ENCODE measurements at places on chromosomes 5 and 9.

GRCh38 chr9:108662956-108663355 lies 192.8 kb downstream of the ACTL7B start:
- no peak for DNase-seq

GRCh38 chr5:171845857-171846256 lies 60.2 kb downstream of the SMIM23 start:
- DNase-seq, result no peak

GRCh38 chr5:169065400-169065799 lies 235.5 kb downstream of the SLIT3 start:
- DNase-seq, result no peak

DNA sequence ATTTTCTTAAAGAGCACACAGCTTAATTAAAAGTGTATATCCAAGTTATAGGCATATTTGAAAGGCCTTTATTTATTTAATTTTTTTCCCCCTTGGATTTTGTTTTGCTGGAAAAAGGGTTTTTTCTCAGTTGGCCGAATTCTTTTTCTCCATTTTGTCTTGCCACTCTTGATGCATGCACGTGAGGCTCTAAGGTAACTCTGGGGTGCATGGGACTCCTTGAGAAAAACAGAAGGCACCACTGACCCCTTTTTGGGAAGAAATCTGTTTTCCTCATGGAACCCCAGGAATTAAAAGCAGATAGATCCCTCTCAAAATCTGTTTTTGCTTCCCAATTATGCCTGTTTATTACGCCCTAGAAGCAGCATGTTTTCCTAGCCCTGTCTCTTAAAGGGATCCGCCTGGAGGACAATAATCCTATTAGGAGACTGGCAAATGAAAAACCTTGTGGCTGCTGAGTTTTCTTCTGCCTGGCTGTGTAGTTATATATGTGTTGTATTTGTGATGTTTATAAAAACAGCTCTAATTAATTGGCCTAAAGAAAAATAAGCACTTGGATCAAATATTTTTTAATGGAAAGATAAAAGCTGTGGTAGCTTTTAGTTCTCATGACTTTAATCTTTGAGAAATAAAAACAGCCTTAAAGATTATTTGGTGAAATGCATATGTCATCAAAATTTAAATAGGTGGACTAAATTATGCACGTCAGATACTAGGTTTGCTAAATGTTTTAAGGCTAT lies 435.1 kb upstream of the CDH9 start:
- no peak for DNase-seq

DNA sequence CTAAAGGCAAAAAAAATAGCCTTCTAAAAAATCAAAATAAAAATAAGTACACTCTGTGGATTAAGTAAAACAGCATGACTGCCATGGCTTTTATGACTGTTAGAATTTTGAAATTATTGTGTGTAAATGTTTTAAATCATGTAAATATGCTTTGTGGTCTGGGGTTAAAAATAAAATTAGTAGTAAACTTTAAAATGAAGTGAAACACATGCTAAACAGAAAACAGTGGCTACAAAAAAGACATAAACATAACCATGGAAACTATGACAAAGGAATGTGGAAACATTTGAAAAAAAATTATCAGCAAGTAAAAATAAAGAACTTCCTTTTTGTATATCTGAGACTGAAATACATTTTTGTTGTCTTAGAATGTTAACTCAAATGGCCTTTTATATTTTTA lies 134.5 kb upstream of the SPEF2 start:
- DNase-seq, result no peak

- no peak for DNase-seq
Measured at GRCh38 chr9:84519413-84519812, 150.1 kb upstream of the NTRK2 start.

DNA sequence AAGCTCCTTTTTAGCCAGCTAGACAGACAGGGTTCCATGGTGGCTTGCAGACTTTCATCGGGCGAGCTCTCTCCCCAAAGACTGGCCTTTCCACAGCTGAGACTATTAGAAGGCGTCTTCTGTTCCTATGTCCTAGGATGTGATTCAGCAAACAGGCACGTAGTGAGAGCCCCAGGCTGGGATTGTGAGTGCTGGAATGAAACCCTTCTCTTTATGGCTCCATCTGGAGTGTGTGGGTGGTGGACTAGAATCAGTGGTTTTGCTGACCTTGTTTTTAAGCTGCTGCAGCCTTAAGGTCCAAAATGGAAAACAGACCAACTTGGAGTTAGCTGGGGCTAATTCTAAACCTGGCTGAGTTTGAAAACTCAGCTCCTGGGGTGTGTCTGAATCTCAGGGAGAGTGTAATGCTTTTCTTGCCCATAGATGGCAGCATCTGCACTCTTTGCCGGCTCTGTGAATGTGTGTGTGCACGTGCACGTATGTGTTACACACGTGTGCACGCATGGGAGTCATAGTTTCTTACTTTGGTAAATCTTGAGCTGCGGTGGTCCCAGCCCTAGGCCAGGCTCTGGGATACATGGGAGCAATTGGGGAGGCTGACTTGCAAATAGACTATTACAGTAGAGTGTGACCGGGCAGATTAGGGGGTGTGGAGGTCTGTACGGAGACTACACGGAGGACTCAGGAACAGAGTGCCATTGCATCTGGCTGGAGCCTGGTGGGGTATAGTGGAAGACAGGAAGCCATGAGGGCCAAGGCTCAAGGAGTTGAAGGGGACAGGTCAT lies 10.7 kb downstream of the GSN start:
- peak; percentile 27 for DNase-seq

- no peak for DNase-seq
Measured at GRCh38 chr5:19240170-19240569, 747.8 kb downstream of the CDH18 start.

DNA sequence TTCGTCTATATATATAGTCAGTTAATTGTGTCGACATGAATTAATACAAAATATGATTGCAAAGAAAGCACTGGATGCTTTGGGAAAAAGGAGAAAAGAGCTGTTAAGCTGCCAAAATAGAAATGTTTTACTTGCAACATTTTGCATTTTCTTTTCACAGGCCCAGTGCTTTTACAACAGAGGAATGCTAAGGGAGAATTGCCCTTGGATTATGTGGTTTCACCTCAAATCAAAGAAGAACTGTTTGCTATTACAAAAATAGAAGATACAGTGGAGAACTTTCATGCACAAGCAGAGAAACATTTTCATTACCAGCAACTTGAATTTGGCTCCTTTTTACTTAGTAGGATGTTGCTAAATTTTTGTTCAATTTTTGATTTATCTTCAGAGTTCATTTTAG lies 76.2 kb downstream of the SLF1 start:
- DNase-seq, result no peak

GRCh38 chr5:180343110-180343830 lies 9.9 kb downstream of the GFPT2 start:
- no peak for DNase-seq

GRCh38 chr9:134800791-134801339 lies 79.7 kb upstream of the FCN2 start:
- no peak for DNase-seq

DNA sequence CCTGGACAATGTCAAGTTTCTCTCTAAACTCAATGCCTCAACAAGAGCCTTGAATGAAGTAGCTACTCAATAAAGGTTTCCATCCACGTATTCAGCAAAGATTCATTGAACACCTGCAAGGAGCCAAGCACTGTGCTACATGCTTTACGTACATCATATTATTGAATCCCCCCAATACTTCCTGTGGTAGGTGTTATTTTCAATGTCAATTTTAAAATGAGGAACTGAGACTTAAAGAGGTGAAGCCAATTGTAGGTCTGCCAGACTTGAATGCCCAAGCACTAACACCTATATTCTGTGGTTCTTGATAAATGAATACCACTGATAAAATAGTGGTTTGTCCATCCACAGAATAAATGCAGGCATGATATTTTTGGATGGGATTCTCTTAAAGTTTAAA lies 162.3 kb downstream of the DRD1 start:
- no peak for DNase-seq

GRCh38 chr5:35736280-35736679 lies 118.6 kb downstream of the SPEF2 start:
- DNase-seq, result peak; percentile 38

DNA sequence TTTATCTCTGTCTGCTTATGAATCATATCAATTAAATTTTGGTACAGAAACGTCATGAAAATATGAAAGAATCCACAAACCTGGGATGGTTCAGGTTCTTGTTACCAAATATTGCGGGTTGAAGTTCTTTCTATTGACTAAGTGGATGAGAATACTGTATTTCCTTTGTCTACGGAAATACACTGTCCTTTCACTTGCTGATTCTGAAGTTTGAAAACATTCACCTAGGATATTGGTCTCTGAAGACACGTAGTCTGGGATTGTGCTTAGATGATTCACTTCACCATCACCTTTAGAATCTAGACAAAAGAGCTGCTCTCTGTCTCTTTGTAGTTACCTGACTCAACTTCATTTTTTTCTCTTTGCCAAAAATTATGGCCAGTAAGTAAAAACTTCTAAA lies 222.4 kb downstream of the FBN2 start:
- DNase-seq, result no peak

DNA sequence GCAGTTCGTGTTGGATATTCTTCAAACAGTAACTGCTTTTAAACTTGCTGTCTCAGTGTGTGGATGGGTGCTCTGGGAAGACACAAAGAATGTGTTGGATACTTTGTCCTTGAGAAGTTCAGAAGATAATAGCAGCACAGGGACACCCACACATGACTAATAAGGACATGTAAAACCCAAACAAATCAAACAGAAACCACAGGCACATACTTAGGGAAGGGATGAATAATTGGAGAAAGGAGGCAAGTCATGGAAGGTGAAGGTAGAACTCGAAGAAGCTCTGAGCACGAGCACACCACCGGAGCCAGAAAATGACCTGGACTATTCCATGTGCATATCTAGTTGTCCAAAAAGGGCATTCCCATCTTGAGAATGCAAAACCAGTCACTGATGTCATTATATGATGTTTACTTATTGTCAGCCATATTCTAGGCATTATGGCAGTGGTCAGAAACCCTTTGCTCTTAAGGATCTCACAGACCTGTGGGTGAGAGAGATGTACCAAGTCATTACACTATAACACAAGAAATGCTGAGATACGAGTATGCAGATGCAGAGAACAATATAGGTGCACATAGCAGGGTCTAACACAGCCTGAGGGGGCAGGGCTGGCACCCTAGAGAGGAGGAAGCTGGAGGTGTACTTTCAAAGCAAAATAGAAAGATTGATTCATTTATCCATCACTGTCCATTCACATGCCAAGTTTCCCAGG lies 152.9 kb downstream of the PIK3R1 start:
- DNase-seq, result no peak

GRCh38 chr5:77239126-77239741 lies 28.8 kb downstream of the PDE8B start:
- DNase-seq, result no peak

DNA sequence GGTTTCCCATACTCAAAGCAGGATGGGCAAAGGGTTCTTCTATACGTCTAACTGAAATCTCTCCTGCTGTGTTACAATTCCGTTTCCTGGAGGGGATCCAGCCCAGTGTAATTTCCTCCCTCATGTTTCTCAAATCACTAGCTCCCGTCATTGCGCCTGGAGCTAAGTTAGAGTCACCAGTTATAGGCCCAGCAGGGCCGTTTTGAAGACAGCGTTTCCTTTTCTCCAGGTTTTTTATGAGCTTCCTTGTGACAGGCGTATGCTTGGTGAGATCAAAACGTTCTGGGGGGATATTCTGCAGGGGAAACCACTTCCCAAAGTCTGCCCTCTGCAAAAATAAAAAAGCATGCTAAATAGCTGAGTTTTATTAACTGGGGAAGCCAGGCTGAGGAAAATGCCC lies 53.0 kb upstream of the WWC1 start:
- no peak for DNase-seq

- DNase-seq, result no peak
Measured at GRCh38 chr5:82754036-82754746, 323.0 kb downstream of the TMEM167A start.

GRCh38 chr9:35690614-35691333 lies 1.0 kb upstream of the TPM2 start:
- DNase-seq, result peak; percentile 38

DNA sequence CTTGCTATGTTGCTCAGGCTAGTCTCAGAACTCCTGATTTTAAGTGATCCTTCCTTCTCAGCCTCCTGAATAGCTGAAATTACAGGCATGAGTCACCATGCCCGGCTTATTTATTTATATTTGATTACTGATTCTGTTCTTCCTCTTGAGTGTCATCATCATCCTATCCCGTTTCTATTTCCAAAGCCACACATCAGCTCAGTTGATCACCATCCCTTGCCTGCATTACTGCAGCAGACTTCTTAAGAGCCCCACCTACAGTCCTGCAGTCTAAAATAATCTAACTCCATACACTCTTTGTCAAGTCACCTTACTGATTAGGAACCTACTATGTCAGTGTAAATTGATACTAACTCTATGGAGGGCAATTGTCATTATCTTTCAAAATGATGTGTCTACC lies 138.9 kb upstream of the RAI14 start:
- no peak for DNase-seq

DNA sequence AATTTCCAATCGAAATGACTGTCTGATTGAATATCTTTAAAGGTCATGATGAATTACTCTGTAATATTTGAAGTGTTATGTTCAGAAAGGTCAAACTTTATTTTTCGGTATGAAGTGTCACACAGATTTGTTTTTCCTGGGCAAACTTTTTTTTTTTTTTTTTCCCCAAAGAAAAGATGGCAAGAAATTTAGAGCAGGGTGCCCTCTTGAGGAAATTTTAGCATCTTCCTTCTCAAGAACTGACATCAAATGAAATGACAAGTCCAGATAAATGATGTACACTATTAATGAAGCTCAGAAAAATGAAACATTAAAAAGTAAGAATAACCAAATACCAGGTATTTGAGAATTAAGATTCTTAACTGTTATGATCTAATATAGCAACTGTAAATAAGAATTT lies 123.6 kb downstream of the INVS start:
- DNase-seq, result no peak

GRCh38 chr9:106745457-106745856 lies 117.5 kb upstream of the ZNF462 start:
- DNase-seq, result no peak

GRCh38 chr5:57566914-57567313 lies 84.3 kb upstream of the ACTBL2 start:
- DNase-seq, result no peak

GRCh38 chr9:83245979-83246659 lies 183.2 kb upstream of the RASEF start:
- no peak for DNase-seq

DNA sequence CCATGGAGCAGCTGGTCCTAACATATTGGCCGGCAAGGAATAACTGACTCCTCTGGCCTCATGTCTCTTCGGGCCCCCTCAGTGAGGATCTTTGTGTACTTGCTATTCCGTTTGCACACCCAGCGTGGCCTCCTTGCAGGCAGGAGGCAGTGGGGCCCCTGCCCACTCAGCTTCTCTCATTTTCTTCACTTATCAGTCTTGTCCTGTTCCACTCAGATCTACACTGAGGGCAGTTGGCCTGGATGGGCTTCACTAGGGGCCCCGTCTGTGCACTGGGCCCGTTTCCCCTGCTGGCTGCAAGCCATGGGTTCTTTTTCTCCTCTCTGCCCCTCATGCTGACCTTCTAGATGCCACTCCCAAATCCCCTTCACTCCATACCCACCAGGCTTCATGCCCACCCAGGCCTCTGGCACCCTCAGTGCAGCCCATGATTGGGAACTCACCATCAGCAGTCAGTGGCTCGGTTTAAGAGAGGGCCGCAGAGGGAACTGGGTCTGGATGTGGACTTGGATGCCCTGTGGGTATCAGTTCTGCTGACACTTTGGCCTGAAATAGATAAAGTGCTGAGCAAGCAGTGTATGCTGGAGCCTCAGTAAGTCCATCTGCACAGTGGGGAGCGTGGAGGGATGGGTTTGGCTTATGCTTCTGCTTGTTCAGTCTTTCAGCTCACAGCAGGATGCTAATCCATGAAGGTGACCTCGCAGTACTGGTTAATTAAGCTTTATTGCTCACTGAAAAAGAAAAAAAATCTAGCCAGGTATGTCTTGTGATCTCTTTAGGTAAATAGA lies 57.9 kb downstream of the ERBIN start:
- DNase-seq, result no peak

- no peak for DNase-seq
Measured at GRCh38 chr9:76680716-76681425, 83.4 kb upstream of the PCA3 start.
